ENCODE measurements at places on chromosomes 5 and 9. TPM values are rescaled to one million over a fixed set of nuclear protein-coding genes. Genes with fewer than 3 reads are reported as not detected.

The TTF1 gene
- 5.6 TPM for total RNA-seq

The CPLANE1 gene
- total RNA-seq, result 4.7 TPM

The CD180 gene
- total RNA-seq, result 0.04 TPM

The SETD9 gene
- 9.7 TPM for total RNA-seq

The KCTD16 gene
- 4.3 TPM for total RNA-seq

The PCDHB14 gene
- 2.0 TPM for total RNA-seq

The C5orf46 gene
- total RNA-seq, result not detected

The KIF24 gene
- 0.37 TPM for total RNA-seq

The PTPDC1 gene
- total RNA-seq, result 4.4 TPM

The CDH10 gene
- 0.61 TPM for total RNA-seq

The ECSCR gene
- total RNA-seq, result 1.2 TPM

The S1PR3 gene
- total RNA-seq, result 4.1 TPM

The HINT2 gene
- 23.2 TPM for total RNA-seq

The NKD2 gene
- total RNA-seq, result 8.8 TPM

The UBE2QL1 gene
- 0.66 TPM for total RNA-seq

- no peak for DNase-seq
- peaks cover 26% of the 10 kb centered on the region for H3K4me1 ChIP-seq
Measured at GRCh38 chr5:173326501-173326960, 1.7 kb downstream of the STC2 start.

- no peaks in the 10 kb centered on the region for H3K27me3 ChIP-seq
- no peak overlapping the region for H3K27ac ChIP-seq
- no peak for DNase-seq
- no peaks in the 10 kb centered on the region for H3K36me3 ChIP-seq
- no peak overlapping the region for H3K4me3 ChIP-seq
Measured at GRCh38 chr5:86371061-86371460, 246.7 kb upstream of the COX7C start.

- no peak overlapping the region for H3K4me3 ChIP-seq
- no peak overlapping the region for H3K27ac ChIP-seq
- H3K36me3 ChIP-seq, result no peaks in the 10 kb centered on the region
- H3K27me3 ChIP-seq, result no peaks in the 10 kb centered on the region
- no peaks in the 10 kb centered on the region for H3K4me1 ChIP-seq
Measured at GRCh38 chr5:161713042-161713441, 27.5 kb downstream of the GABRA6 start.

GRCh38 chr5:174097486-174098185, 52.1 kb downstream of the NSG2 start:
- H3K27me3 ChIP-seq, result no peaks in the 10 kb centered on the region
- no peaks in the 10 kb centered on the region for H3K36me3 ChIP-seq
- H3K27ac ChIP-seq, result no peak overlapping the region

DNA sequence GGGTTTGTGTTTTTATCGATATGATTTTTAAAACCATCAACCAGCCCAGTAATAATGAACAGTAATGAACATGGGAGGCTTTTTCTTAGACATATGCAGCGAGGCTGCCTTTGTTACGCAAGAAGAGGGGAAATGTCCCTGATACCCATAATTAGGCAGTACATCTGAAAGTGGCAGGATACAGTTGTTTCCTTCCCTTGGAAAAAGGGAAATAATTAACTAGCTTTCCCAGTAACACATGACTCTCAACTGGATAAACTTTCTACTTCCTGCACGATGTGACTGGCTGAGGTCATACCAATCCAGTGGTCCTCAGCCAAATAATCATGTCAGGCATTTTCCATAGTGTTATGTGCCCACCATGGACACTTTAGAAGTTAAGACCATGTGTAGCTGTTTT, 431.6 kb upstream of the C9orf72 start:
- no peak for DNase-seq
- H3K36me3 ChIP-seq, result no peaks in the 10 kb centered on the region
- H3K4me1 ChIP-seq, result no peaks in the 10 kb centered on the region

DNA sequence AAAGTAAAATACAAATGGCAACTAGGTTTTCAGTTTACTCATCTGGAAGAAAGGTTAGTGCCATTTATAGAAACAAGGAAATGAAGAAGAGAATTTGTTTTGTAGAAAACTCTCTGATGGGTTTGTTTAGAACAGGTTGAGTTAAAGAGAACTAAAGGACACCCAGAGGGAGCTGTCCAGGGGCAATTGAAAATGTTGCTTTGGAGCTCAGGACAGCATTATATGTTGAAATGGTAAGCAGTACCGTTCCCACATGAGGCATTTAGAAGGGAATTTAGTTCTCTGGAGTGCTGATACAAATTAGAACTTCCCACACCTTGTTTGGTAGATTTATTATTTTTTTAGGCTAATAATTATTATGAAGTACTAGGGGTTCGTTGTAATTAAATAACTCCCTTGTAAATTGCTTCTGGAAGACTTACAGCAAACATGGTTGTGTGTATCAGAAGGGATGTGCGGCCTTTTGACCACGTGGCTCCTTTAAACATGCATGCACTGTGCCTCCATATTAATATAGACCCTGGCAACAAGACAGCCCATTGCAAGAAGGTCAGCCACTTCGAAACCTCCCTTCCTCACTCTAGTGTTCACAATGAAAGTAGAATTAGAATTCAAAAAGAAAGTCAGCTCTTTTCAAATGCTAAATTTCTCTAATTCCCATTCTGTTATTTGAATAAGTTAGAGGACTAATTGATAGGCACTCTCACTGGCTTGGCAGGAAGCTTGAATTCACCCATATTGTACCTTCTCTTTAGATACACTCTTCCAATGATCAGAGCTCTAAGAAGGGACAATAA, 71.7 kb downstream of the ZNF462 start:
- no peaks in the 10 kb centered on the region for H3K4me1 ChIP-seq
- no peak for DNase-seq
- H3K27me3 ChIP-seq, result no peaks in the 10 kb centered on the region
- H3K36me3 ChIP-seq, result no peaks in the 10 kb centered on the region
- no peak overlapping the region for H3K4me3 ChIP-seq

GRCh38 chr9:74334271-74334670, 162.9 kb upstream of the RORB start:
- DNase-seq, result no peak
- H3K27ac ChIP-seq, result no peak overlapping the region
- H3K4me1 ChIP-seq, result no peaks in the 10 kb centered on the region
- no peak overlapping the region for H3K4me3 ChIP-seq

- no peaks in the 10 kb centered on the region for H3K36me3 ChIP-seq
- H3K4me3 ChIP-seq, result no peak overlapping the region
- H3K27ac ChIP-seq, result no peak overlapping the region
Measured at GRCh38 chr5:93791518-93791972, 50.1 kb upstream of the POU5F2 start.

DNA sequence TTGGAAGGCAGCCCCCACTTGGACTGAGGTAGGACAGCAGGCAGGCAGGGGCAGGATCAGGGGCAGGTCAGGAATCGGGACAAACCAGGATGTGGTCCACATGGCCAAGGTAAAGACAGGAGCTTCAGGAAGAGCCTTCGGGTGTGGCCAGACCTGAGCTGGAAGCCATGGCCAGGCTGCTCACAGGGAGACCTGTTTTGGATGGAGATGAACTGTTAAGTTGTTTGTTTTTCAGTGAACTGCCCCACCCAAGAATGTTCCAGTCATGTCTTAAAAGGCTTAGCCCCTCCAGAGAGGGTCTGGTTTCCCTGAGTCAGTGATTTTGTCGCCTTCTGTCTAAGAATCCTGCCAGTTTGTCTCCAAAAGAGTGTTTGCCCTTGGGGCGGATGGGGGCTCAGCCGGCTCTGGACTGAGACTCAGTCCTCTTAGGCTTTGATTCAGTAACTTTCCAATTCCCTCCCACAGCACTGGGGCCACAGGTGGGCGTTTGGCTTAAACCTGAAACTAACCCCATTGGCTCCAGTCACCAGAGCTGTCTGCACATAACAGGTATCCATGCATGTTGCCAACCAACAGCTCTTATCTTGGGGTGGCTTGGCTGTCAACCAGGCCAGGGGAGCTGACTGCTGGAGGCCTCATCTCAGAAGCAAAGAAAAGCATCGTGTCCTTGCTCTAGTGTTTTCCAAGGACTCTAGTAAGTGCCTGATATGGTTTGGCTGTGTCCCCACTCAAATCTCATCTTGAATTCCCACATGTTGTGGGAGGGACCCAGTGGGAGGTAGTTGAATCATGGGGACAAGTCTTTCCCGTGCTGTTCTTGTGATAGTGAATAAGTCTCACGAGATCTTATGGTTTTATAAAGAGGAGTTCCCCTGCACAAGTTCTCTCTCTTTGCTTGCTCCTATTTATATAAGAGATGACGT, 11.3 kb upstream of the ANKH start:
- no peak overlapping the region for H3K4me3 ChIP-seq
- no peaks in the 10 kb centered on the region for H3K27me3 ChIP-seq
- H3K27ac ChIP-seq, result no peak overlapping the region
- H3K36me3 ChIP-seq, result no peaks in the 10 kb centered on the region
- H3K4me1 ChIP-seq, result no peaks in the 10 kb centered on the region

GRCh38 chr9:128250839-128251731, 24.7 kb downstream of the GOLGA2 start:
- H3K4me3 ChIP-seq, result peak overlapping the region; percentile 38
- H3K4me1 ChIP-seq, result peaks cover 3% of the 10 kb centered on the region
- no peaks in the 10 kb centered on the region for H3K27me3 ChIP-seq

DNA sequence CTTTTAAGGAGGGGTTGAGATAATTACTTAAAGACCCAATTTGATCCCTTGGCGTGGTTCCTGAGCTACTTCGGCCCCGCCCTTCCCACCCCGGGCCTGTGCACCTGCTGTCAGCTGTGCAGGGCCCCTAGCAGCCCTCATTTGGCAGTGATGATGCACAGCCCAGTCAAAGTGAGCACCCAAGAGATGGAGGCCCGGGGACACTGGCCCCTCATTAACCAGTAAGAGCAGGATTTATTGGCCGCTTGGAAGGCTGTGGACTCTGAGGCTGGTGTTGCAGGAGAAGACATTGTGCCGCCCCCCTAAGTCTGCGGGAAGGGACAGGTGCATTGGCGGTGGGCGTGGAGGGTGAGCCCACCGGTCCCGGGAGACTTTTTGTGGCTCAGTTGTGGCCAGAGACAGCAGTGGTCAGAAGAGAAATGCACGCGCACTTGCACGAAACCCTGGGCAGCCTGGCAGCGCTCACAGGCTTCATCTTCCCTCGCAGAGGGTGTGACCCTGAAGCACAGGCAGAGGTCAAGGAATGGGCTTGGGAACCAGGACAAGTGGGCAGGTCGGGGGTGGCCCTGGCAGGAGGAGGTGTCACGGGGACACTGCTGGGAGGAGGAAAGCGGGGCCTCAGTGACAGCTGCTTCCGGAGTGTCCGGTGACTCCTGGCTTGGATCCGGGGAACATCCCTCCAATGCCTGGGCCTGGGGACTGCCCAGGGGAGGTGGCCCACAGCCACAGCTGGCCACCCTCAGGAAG, 74.0 kb upstream of the RXRA start:
- H3K36me3 ChIP-seq, result no peaks in the 10 kb centered on the region
- no peak overlapping the region for H3K4me3 ChIP-seq
- H3K27ac ChIP-seq, result no peak overlapping the region
- DNase-seq, result no peak
- H3K4me1 ChIP-seq, result no peaks in the 10 kb centered on the region

DNA sequence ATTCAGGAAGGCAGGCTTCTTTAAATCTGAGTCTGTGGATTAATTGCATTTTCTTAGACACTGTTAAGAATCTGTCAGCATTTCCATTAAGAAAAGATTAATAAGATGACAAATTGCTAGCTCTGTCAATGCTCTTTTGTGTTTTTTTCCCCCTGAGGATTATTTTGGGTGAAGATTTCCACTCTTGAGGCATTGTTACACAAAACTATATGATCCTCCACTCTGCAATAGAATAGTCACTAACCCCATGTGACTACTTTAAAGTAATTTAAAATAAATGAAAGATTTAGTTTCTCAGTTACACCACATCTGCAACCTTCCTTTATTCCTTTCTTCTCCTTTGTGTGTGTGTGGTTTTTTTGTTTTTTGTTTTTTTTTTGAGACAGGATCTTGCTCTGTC, 82.0 kb downstream of the ACER2 start:
- no peak overlapping the region for H3K4me3 ChIP-seq
- no peaks in the 10 kb centered on the region for H3K36me3 ChIP-seq
- no peak overlapping the region for H3K27ac ChIP-seq
- H3K4me1 ChIP-seq, result no peaks in the 10 kb centered on the region
- no peak for DNase-seq

GRCh38 chr5:67050125-67050524, 146.5 kb downstream of the CD180 start:
- H3K4me3 ChIP-seq, result no peak overlapping the region
- DNase-seq, result no peak
- H3K27me3 ChIP-seq, result no peaks in the 10 kb centered on the region
- peaks cover 4% of the 10 kb centered on the region for H3K4me1 ChIP-seq
- H3K27ac ChIP-seq, result no peak overlapping the region

DNA sequence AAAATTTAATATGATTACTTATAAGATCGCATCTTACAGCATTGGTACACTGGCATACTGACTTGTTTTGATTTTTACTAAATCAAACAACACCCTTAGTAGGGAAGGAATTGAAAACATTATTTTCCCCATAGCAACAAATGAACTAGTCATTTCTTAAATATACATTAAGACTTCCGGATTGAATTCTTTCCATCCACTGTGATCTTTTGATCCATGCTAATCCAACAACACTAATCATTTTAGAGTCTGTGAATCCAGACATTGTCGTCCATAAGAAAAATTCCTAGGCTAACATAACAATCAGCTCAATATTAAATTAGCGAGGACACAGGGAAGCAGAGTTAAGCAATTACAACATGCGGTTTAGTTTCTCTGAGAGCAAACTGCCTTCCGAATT, 21.6 kb upstream of the ERAP1 start:
- H3K27me3 ChIP-seq, result no peaks in the 10 kb centered on the region
- no peaks in the 10 kb centered on the region for H3K36me3 ChIP-seq
- no peak for DNase-seq
- no peak overlapping the region for H3K27ac ChIP-seq

DNA sequence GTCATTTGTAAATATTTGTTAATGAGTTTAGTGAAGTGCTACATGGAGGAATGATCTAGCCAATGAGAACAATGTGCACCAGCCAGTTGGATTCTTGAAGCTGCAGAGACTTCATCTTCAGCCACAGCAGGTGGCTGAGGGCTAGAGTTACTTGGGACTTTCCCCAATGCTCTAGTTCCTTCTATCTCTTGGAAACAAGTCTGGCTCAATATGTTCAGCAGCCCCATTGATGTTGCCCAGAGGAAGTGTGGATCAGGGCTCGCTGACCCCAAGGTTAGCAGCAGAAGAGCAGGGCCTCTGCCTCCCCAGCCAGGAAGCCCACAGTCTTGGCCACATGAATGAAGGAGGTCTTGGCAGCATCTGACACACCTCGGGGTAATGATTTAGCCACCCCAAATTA, 117.5 kb downstream of the SLC1A3 start:
- no peak overlapping the region for H3K27ac ChIP-seq
- no peak overlapping the region for H3K4me3 ChIP-seq
- H3K4me1 ChIP-seq, result no peaks in the 10 kb centered on the region
- H3K36me3 ChIP-seq, result no peaks in the 10 kb centered on the region
- DNase-seq, result no peak

DNA sequence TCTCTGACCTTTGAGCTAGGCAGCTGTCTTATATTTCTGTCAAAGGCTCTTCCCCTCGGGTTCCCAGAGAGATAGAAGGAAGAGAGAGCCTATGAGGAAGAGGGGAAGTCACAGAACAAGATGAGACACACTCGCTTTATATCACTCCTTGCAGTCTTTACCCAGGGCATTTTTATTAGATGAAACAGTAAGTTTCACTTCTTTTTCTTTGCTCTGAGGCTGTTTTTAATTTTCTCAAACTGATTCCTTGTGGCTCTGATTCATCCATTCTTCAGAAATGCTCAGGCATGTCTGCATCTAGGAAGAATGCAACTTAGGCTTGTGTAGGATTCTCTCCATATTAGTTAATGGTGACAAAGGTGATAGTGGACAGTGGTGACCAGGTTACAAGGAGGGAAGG, 132.9 kb upstream of the CHD1 start:
- no peaks in the 10 kb centered on the region for H3K4me1 ChIP-seq
- H3K36me3 ChIP-seq, result no peaks in the 10 kb centered on the region
- no peak for DNase-seq
